ENCODE measurements at places on chromosomes 11 and 22.

DNA sequence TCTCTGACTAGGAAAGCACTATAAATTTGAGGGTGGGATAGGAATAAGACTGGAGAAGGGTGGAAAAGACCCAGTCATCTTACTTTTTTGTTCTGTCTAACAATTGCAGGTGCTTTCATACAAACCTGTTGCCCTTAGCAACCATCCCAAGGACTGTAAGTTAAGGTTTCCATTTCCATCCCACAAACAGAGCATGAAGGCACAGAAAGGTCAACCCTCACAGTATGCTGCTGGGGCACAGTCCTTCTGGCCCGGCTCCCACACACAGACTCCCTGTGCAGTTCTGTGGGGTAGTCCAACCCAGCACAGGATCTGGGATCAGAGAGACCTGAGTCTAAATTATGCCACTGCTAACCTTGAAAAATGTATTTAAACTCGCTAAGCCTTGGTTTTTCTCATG, 38.4 kb upstream of the ETS1 start:
- DNase-seq = no peak

- DNase-seq = peak; percentile 77
Measured at GRCh38 chr11:12889243-12889642, 119.9 kb upstream of the RASSF10 start.

DNA sequence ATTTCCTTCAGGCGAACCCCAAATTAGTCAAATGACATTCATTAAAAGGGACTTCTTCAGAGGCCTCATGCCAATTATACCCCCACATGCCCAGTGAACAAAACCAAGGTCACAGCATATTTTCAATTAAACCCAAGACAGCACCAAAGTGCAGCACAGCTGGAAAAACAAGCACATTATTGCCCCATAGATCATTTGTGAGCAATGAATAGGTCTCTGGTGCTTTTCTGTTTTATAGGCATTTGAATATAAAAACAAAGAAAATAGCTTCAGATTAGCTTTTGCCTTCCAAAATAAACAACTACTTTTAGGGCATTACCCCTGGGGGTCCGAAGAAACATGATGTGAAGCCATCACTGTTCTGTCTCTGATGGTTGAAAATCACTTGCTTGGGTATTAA, 1319.9 kb downstream of the LRRC4C start:
- no peak for DNase-seq

DNA sequence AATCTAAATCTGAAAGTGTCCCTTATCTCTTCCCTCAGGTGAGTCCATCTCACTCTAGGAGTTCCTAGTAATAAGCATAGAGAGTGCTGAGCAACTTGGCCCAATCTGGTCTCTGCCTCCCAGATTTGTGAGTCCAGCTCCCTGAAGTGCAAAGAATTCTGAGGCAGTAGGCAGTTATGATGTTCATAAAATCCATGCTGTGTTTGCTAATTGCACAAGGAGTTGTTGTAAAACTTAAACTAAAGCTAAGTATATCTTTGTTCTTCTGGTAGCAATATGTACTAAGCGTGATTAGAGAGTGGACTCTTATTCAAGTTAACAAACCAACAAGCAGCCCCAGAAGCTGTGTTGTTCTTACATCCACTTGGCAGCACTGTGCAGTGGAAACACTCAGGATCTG, 7.6 kb upstream of the PTH start:
- no peak for DNase-seq

All from astrocyte (in vitro differentiated cells and primary cell).